NCI-H2171 (cell line): ENCODE measurements at places on chromosomes 7 and 10.

DNA sequence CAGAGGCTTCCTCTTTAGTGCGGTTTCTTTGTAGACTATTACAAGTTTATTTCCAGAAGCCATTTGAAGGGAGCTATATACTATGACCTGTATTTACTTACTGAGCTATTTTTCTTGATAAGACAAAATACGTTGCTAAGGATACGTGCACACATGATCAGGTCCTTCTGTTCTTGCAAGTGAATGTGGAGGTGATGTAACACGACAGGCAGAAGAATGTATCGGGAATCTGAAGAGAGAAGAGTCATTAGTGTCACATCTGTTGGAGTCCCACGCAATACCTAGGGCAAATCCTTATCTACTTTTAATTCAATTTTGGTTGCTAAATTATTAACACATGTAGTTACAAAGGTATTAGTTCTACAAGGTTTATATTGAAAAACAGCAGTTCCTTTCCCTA lies 284.6 kb upstream of the IMMP2L start:
- no peak for DNase-seq

GRCh38 chr10:46515793-46516192 lies 40.7 kb downstream of the GPRIN2 start:
- DNase-seq: no peak

GRCh38 chr7:44401692-44402091 lies 76.3 kb upstream of the CAMK2B start:
- no peak for DNase-seq

DNA sequence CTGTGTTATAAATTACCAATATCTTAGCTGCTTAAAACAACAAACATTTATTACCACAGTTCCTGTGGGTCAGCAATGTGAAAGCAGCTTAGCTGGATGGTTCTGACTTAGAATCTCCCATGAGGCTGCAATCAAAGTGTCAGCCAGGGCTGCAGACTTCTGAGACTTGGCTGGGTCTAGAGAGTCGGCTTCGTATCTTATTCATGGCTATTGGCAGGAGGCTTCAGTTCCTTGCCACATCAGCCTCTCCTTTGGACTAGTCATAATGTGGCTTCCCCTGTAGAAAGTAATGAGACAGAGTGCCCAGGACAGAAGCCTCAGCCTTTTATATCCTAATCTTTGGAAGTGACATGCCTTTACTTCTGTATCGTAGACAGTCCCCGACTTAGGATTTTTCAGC lies 27.3 kb downstream of the RALA start:
- no peak for DNase-seq

- DNase-seq: no peak
Measured at GRCh38 chr7:133623721-133624120, 370.8 kb downstream of the EXOC4 start.

DNA sequence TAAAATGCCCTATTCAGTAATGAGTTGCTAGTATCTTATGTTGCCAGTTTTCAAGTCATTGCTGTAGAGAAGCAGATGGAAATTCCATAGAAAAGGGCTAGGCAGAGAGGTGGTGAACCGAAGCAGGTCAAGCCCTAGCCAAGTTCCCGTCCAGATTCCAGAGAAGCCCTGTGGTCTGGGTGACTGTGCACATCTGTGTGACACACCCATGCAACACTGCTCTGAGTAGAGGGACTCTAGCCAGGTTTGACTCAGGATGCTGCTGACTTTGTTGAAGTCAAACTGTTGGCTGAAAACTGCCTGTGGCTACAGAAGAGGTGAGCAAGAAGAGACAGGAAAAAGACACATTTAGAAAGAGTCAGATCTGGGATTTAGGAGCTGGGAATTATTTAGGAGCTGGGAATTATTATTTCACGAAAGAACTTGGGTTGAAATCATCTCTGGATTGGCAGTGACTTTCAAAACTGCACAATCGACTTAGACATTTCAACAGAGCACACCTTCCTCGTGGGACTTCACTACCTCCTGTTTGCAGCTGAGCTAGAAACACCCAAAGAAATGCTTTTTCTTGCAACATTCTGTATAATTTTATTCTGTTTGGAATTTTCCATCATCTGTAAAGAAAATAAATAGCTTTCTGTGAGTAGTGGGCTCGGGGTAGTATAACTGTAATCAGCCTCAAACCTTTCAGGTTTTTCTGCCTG lies 149.1 kb upstream of the PRKCQ start:
- no peak for DNase-seq

DNA sequence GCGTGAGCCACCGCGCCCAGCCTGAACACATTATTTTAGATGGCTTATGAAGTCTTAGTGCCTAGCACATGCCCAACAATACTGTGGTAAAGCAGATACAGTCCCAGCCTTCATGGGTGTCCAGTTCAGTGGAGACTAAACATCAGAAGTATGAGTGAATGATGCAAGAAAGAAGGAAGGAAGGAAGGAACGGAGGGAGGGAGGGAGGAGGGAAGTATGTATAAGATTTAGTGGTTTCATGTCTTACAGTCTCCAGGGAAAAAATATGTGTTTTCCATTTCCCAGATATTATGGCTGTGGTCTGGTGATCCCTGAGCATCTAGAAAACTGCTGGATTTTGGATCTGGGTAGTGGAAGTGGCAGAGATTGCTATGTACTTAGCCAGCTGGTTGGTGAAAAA lies 2.9 kb downstream of the AS3MT start:
- no peak for DNase-seq
